ENCODE measurements at places on chromosomes 12 and 14. TPM values are rescaled to one million over a fixed set of nuclear protein-coding genes. Genes with fewer than 3 reads are reported as not detected.

LRTM2 gene
- total RNA-seq = not detected

PCED1B gene
- total RNA-seq = 1.5 TPM

PNMA1 gene
- total RNA-seq = 36.6 TPM

KRT74 gene
- not detected for total RNA-seq

CCDC177 gene
- total RNA-seq = not detected

PLCZ1 gene
- not detected for total RNA-seq

NYNRIN gene
- 1.2 TPM for total RNA-seq

RNASE12 gene
- total RNA-seq = not detected

CNOT2 gene
- 198 TPM for total RNA-seq
